ENCODE measurements at places on chromosomes 2 and 18. TPM values are rescaled to one million over a fixed set of nuclear protein-coding genes. Genes with fewer than 3 reads are reported as not detected.

Gene PCARE
- total RNA-seq: not detected

GRCh38 chr18:78753240-78753639, 226.4 kb upstream of the SALL3 start:
- H3K27me3 ChIP-seq: peaks cover 8% of the 10 kb centered on the region
- no peak overlapping the region for H3K4me3 ChIP-seq
- H3K36me3 ChIP-seq: no peaks in the 10 kb centered on the region
- no peak overlapping the region for H3K27ac ChIP-seq
- DNase-seq: no peak
- H3K4me1 ChIP-seq: no peaks in the 10 kb centered on the region

GRCh38 chr18:35236571-35237363, 4.1 kb upstream of the ZNF397 start:
- peaks cover 12% of the 10 kb centered on the region for H3K27me3 ChIP-seq
- H3K4me3 ChIP-seq: no peak overlapping the region
- H3K4me1 ChIP-seq: peaks cover 4% of the 10 kb centered on the region
- H3K27ac ChIP-seq: no peak overlapping the region
- H3K36me3 ChIP-seq: no peaks in the 10 kb centered on the region

Gene SALL3
- total RNA-seq: not detected

- H3K4me1 ChIP-seq: no peaks in the 10 kb centered on the region
- H3K36me3 ChIP-seq: no peaks in the 10 kb centered on the region
- DNase-seq: no peak
- no peaks in the 10 kb centered on the region for H3K27me3 ChIP-seq
Observed at GRCh38 chr2:56299171-56299691, 115.4 kb downstream of the CCDC85A start.

DNA sequence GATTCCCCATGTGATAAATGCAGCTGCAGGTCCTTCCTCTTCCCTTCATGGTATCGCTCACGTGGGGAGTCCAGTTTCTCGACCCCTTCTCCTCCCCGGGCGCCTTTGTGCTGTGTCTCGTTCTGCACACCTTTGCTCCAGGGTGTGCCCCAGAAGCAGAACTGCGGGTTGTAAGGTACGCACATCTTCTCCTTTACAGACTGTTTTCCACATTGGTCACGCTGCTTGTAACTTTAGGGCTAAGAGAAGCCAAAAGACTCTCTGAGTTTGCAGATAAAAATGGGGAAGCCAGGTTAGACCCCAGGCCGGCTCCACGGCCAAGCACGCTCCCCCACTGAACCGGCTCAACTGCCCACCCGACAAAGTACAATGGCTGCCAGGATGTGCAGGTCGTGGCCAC, 45.9 kb upstream of the TFCP2L1 start:
- no peaks in the 10 kb centered on the region for H3K36me3 ChIP-seq
- H3K27me3 ChIP-seq: peaks cover 23% of the 10 kb centered on the region
- H3K27ac ChIP-seq: no peak overlapping the region
- no peak overlapping the region for H3K4me3 ChIP-seq

GRCh38 chr2:167575276-167575675, 672.1 kb downstream of the STK39 start:
- no peak for DNase-seq

GRCh38 chr2:105820691-105821090, 76.0 kb downstream of the NCK2 start:
- no peak for DNase-seq
- no peak overlapping the region for H3K4me3 ChIP-seq
- peak overlapping the region; percentile 79 for H3K27ac ChIP-seq
- peaks cover 8% of the 10 kb centered on the region for H3K36me3 ChIP-seq

GRCh38 chr18:79971211-79971952, 6.9 kb downstream of the HSBP1L1 start:
- H3K27ac ChIP-seq: peak overlapping the region; percentile 43
- no peak for DNase-seq
- H3K27me3 ChIP-seq: no peaks in the 10 kb centered on the region
